ENCODE measurements at places on chromosomes 11 and 22.

GRCh38 chr11:103327721-103328120, 218.5 kb downstream of the DYNC2H1 start:
- no peak for DNase-seq

- DNase-seq: no peak
Measured at GRCh38 chr22:30371981-30372380, 15.2 kb downstream of the CCDC157 start.

GRCh38 chr11:131845255-131845654, 474.8 kb downstream of the NTM start:
- DNase-seq: no peak

DNA sequence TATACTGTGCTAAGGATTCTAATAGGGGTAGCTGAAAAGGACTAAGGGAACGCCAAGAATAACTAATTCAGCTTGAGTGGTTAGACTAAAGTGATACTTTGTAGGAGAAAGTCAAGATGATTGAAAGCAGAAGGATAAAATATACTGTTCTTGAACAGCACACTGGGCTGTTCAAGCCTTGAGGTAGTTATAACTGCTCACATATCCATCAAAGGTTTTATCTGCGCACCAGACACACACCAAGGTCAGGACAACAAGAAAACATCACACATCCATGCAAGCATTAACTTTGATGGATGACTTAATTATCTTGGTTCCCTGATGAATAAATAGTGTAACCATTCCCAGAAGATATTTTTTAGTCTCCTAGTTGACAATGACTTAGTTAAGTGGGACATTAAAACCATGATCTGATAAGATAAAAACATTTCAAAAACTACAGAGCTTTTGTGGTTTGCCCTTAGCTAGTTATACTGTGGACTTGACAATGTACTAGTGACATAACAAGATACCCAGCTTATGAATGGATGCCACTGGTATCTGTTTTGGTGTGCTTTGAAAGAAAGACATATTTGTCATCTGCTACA, 728.9 kb downstream of the JRKL start:
- no peak for DNase-seq

DNA sequence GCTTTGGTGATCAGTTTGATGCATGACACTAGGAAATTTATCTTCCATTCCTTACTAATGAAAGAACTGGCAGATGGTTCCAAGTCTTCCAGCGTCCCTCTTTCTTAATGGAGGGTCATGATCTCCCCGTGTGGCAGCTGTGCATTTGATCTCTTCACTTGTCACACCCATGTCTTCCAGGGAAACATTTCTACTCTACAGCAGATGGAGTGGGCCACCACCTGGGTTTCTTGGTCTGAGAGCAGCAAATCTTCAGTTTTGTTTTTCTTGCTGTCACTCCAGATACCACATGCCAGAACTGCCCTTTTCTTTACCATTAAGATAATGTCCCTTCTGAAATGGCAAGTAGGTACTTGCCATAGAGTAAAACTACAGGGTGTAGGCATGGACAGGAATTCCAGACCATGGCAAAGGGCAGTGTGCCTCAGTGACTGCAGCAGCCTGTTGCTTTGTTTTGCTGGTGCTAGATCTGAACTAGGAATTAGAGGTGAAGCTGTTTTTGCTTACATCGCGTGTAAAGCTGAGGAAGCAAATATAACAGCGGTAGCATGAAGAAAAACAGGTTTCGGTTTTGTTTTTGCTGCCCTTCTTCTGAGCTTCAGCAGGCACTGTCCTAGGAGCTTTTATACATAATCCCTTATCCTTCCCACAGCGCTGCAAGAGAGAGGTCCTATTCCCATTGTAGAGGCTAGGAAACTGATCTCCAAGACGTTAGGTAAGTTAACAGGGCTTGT, 20.7 kb upstream of the C11orf96 start:
- no peak for DNase-seq

- DNase-seq: no peak
Measured at GRCh38 chr22:44210722-44211121, 30.0 kb downstream of the PARVG start.

DNA sequence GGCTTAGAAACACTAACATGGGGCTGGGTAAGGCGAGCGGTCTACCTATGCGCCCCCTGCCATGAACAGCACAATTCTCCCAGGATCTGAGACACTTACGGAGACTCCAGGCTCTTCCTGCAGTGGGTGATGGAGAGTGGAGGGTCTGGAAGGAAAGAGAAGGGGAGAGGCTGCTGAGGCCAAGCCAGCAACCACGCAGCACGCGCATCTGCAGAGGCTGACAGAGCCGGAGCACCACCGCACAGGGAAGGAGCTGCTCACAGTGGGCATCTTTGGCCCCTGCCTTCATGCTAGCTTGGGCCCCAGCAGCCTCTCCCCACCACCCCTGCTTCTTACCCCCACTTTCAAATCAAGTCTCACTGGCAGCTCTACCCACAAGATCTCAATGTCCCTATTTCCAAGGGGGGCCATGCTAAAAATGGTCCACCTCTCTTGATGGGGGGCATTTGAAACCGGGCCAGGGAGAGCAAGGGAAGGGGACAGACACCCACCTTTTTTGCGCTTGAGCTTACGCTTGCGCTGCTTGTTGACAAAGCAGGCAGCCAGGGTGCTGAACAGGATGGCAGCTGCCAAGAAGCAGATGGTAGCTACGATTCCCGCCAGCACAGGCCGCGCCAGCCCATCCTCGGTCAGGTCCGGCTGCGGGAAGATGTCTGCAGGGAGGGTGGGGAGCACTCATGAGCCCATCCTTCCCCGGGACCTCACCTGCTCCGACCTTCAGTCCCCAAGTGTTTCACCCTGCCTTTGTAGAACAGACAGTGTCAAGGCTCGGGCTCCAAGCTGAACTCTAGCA, 34.5 kb downstream of the IGSF9B start:
- DNase-seq: no peak

GRCh38 chr11:70906101-70906500, 346.3 kb downstream of the SHANK2 start:
- no peak for DNase-seq

- DNase-seq: no peak
Measured at GRCh38 chr11:17852246-17852645, 117.7 kb downstream of the KCNC1 start.

GRCh38 chr11:86222081-86222480, 22.5 kb upstream of the EED start:
- DNase-seq: no peak

GRCh38 chr11:124586238-124586860, 16.6 kb downstream of the OR8A1 start:
- DNase-seq: no peak

GRCh38 chr11:73002214-73002613, 139.9 kb downstream of the FCHSD2 start:
- DNase-seq: no peak

- no peak for DNase-seq
Measured at GRCh38 chr22:17994424-17995108, 29.8 kb downstream of the MICAL3 start.

- DNase-seq: no peak
Measured at GRCh38 chr11:45031912-45032519, 81.3 kb upstream of the TP53I11 start.

GRCh38 chr22:16834971-16835370, 9.8 kb upstream of the XKR3 start:
- DNase-seq: no peak

- DNase-seq: no peak
Measured at GRCh38 chr11:102685754-102686153, 19.8 kb downstream of the MMP27 start.

GRCh38 chr11:87460842-87461637, 423.3 kb downstream of the TMEM135 start:
- no peak for DNase-seq

DNA sequence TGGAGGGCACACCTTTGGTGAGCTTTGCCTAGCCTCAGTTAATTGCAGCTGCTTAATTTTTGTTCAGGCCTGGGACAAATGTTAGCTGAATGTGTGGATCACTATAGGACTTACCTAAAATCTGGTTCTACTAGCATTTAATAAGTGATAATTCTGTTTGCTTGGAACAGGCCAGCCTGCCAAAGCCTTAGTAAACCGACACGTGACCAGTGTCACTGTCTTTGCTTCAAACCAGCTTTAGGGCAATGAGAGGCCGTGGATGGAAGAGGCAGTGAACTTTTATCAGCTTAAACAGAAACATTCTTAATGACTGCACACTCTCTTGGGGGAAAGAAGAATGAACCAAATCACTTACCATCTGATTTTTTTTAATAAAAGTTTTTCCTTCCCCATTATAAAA, 10.8 kb downstream of the PARVA start:
- no peak for DNase-seq

DNA sequence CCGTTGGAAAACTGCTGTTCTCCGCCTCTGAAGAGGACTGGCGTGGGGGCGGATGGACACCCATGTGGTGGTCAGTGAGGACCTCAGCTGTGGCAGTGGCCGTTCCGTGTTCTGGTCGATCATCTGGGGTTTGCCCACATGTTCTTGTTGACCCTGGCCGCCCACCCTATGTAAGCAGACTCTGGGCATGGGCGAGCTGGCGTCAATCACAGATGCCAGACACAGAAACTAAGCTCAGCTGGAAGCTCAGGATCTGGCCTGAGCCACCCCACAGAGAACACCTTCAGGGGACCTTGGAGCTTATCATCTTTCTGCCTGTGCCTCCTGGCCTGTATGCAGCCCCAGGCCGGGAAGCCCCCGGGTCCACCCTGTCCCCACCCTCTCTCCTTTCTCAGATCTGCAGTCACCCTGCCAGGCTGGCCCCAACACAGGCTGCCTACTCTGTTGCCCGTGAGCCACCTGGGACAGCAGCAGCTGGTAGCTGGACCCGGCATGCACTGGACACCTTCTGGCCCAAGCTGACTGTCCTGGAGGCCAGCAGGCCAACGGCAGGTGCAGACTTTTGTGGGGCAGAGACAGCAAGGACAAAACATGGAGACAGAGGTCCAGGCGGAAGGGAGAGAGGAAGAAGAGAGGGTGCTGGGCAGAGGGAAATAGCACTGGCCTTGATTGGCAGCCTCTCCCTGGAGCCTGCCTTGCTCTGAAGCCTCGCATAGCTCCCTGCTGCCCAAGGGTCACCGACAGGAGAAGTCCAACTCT, 91.5 kb downstream of the PHF21B start:
- DNase-seq: no peak

Data from NCI-H1436 treated with DMSO at 0.1 percent for 48 hours (cell line).